ENCODE measurements at places on chromosomes 6 and 20. TPM values are rescaled to one million over a fixed set of nuclear protein-coding genes. Genes with fewer than 3 reads are reported as not detected.

The TTBK1 gene
- under 0.01 TPM for total RNA-seq

The KCNK17 gene
- total RNA-seq = not detected

The ADGRG6 gene
- total RNA-seq = 12.2 TPM

The HLA-DRB1 gene
- total RNA-seq = 0.93 TPM

The WFDC12 gene
- total RNA-seq = not detected

The PKIB gene
- total RNA-seq = 0.22 TPM

The HEY2 gene
- total RNA-seq = 12.9 TPM

The JARID2 gene
- total RNA-seq = 9.4 TPM

The ARFGEF3 gene
- total RNA-seq = 10.6 TPM

The SDCBP2 gene
- 4.1 TPM for total RNA-seq

The RAD21L1 gene
- total RNA-seq = 0.07 TPM

The GPLD1 gene
- total RNA-seq = 0.43 TPM

The OR11A1 gene
- not detected for total RNA-seq

The TUBB2B gene
- 2.0 TPM for total RNA-seq

The AIF1 gene
- total RNA-seq = not detected

The SLC32A1 gene
- total RNA-seq = not detected

The TP53TG5 gene
- not detected for total RNA-seq

The ABHD16B gene
- not detected for total RNA-seq

The TAGAP gene
- total RNA-seq = not detected

The OR5V1 gene
- total RNA-seq = not detected

The HRH3 gene
- total RNA-seq = not detected

The VGLL2 gene
- not detected for total RNA-seq

The GJA10 gene
- total RNA-seq = not detected

The BEND6 gene
- total RNA-seq = 1.1 TPM

The TMEM170B gene
- total RNA-seq = 9.6 TPM

The BPIFB1 gene
- not detected for total RNA-seq

The TFAP2A gene
- total RNA-seq = 2.9 TPM

All from thoracic aorta endothelial cell (primary cell).